ENCODE measurements at places on chromosomes 11 and 22.

DNA sequence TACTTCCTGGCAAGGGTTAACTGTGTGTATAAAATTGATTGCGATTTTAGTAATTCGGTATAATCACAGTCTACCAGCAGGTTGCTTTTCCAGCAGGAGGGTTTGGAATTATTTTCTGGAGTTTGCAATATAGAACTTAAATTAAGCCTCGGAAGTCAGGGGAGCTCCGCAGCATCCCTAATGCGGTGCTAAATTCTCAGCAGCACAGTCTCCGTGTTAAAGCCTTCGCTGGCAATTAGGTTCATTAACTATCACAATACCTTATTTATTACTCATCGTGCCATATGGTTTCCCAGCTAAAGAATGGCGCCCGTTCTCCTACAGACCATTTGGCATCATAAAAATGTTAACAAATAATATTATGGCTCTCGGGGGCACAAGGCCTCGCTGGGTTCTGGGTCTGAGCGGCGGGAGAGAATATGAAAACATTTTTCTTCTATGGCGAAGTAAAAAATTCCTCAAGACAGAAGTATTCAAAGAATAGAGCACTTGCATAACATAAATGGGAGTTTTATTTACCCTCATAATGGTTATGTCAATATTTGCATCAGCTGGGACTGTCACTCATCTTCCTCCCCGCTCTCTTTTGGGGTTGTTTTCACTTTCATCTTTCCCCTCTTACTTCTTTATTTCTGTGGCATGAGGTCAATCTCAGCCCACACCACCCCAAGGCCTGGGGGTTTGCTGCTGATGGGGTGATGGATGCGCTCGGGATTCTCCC is 28.1 kb upstream of the ZBTB16 start:
- DNase-seq = no peak

GRCh38 chr11:76764941-76765665 is 18.1 kb upstream of the TSKU start:
- no peak for DNase-seq

DNA sequence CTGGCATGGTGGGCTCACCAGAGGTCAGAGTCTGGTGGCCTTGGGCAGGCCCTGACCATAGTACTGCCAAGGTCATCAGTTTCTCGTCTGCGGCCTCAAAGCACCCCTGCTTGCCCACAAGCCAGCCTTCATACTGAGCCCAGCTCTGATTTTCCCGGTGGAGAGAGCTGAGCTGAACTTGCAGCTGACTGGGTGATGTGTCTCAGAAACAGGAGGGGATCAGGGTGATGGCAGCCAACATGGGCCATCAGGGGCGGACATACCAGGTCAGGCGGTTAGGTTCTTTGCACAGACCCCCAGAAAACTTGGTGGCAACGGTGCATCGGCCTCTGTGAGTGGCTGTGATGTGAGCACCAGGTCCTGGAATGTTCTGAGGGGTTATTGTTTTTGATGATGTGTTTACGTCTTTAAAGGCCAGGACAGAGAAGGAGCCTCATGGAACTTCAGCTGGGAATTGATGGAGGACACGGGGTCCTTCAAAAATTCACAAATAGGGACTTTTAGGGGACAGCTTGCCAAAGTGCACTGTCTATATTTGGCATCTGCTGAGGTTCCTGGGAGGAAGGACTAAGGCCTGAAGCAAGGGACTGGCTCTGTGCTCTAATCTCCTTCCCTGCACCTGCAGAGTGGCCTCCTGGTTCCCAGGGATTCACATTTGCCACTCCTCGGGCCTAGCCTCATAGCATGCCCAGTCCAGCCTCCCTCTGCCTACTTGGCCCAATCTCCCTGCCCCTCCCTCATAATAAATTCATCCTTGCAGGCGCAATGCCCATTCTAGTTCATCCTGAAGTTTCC is 131.2 kb downstream of the OSBP2 start:
- no peak for DNase-seq

GRCh38 chr11:113240389-113240788 is 74.0 kb upstream of the TTC12 start:
- no peak for DNase-seq

- no peak for DNase-seq
Measured at GRCh38 chr22:22897091-22897490, 9.5 kb downstream of the IGLL5 start.

GRCh38 chr11:120909676-120910416 is 114.1 kb upstream of the TBCEL start:
- DNase-seq = no peak

DNA sequence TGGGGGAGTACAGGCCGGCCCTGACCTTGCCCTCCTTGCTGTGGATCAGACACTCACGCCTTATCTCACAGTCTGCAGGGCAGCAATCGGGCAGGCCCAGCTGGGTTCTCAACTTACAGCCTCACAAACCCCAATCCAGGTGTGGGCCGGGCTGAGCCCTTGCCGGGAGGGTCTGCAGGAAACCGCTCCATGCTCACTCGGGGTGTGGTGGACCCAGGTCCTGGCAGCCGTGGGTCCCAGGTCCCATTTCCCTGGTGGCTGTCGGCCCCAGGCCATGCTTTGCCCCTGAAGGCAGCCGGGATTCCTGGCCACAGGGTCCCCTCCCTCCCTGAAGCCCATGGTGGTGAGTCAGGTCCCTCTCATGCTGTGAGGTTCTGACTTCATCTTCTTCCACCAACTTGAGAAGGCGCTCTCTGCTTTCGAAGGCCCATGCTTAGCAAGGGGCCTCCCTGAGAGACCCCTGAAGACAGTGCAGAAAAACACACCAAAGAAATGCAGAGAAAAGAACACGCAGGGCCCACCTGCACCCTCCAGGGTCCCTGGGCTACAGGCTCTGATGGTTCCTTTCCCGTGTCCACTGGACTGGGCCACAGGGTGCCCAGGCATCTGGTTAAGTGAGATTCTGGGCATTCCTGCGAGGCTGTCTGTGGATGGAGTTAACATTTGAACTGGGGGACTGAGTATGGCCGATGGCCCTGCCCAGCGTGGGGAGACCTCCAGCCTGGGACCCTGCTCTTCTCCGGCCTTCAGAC is 588.2 kb downstream of the BRD1 start:
- DNase-seq = no peak

DNA sequence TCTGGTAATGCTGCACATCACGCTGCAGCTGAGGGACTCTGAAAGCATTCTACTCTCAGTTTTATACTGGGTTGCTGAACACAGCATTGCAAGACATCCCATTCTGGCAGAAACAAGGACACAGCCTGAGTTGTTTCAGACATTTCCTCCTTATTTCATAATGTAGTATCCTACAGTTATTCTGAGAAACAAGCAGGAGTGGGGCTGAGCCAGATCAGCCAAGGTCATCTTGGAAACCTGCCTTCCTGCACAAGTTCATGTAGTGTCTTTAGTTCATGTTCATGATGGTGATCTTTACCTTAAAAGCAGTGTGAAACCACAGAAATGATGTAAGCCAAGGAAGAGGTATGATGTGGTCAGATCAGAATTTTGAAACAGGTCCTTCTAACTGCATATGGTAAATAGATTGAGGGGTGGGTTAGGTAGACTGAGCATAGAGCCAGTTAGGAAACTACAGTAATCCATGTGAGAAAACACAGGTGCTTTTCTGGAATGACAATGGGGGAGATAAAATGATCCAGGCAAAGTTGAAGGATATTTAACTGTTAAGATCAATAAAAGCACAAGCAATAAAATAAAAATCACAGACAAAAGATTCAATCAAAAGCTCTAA is 1686.8 kb downstream of the LRRC4C start:
- DNase-seq = no peak

DNA sequence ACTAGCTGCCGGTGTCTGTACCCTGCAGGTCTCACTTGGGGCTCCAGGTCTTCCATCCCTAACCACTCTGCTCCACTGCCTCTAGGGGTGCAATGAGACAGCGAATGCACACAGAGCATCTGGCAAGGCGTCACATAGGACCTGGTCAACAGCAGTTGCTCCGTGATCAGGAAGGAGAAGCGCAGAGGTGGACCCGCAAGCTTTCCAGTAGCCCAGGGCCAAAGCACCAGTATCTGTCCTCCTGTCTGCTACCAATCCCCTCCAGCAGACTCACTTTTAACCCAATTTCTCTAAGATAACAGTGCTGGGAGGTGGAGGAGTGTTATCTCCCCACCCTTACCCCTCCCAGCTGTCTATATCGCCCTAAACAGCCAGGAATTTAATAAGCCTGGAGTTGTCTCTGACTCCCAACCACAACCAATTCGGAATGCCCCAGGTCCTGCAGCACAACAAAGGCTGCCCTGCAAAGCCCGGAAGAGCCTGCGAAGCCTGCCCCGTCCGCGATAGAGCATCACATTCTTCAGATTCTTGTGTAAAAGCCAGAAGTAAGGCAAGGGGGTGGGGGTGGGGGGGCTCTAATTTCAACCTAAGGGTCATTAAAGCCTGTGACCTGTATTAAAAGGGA is 19.3 kb downstream of the MYH9 start:
- DNase-seq = no peak

DNA sequence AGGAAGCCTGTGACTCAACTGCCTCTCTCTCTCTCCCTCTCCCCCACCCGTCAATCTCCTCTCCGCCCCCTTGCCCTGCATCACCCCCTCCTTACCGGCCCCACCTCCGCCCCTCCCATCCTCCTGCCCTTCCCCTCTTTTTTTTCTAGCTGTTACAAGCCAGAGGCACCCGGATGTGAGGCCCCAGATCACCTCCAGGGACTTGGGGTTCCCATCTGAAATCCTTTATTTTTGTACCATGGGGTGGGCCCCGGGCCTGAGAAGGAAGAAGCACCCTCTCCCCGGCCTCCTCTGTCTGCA is 10.8 kb downstream of the KCTD17 start:
- no peak for DNase-seq

GRCh38 chr22:27663812-27664211 is 137.7 kb downstream of the MN1 start:
- no peak for DNase-seq

GRCh38 chr22:48639896-48640748 is 1187.6 kb downstream of the BRD1 start:
- DNase-seq = no peak

GRCh38 chr11:7004482-7004881 is 15.7 kb downstream of the ZNF214 start:
- no peak for DNase-seq

- DNase-seq = no peak
Measured at GRCh38 chr22:31962387-31963125, 18.2 kb downstream of the YWHAH start.

DNA sequence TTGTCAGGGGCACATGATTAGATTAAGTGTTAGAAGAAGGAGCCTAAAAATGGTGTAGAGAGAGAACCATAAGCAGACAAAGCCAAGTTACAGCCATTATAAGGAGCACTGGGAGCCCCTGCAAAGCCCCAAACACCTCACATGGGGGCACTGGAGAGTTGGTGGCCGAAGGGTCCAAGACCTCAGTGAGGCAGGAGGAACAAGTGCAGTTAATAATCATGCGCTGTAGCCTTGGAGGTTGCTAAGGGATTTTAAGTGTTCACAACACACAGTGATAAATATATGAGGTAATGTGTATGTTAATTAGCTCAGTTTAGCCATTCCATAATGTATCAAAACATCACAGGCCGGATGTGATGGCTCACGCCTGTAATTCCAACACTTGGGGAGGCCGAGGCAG is 54.4 kb upstream of the JAM3 start:
- no peak for DNase-seq

GRCh38 chr11:44282620-44283019 is 27.3 kb downstream of the ALX4 start:
- no peak for DNase-seq

DNA sequence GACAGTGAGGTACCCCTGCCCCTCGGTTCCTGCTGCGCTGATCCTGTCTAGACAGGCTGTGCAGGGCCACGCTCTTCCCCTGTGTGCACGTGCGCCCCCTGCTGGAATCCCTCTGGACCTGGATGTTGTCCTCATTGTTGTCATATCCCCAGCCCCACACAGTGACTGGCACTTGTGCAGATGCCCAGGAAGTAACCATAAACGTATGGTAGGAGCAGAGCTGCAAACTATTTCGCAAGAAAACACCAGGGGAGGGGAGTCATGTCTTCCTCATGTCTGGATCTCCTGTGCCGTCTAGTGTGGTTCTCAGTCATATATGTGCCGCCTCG is 114.7 kb downstream of the CRYBB2 start:
- DNase-seq = peak; percentile 43

GRCh38 chr22:48574776-48575617 is 1252.7 kb downstream of the BRD1 start:
- peak; percentile 23 for DNase-seq

- DNase-seq = no peak
Measured at GRCh38 chr11:13318498-13319295, 41.1 kb downstream of the BMAL1 start.

DNA sequence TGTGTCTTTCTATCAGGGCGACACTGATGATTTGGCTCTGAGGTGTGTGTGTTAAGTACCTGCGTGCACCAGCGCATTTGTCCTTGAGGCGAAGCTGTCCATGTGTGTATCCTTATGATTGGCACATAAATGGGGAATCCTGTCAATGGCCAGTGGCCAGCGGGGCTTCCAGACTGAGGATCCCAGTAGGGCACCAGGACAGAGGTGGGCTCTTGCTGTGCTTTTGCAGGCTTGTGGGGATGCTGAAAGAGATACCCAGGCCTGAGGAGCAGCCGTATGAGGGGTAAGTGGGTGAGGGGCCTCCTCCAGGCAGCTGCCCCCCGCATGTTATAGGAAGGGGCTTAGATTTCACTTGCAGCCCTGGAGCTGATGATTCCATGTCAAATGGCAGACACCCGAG is 156.8 kb downstream of the ST3GAL4 start:
- no peak for DNase-seq

DNA sequence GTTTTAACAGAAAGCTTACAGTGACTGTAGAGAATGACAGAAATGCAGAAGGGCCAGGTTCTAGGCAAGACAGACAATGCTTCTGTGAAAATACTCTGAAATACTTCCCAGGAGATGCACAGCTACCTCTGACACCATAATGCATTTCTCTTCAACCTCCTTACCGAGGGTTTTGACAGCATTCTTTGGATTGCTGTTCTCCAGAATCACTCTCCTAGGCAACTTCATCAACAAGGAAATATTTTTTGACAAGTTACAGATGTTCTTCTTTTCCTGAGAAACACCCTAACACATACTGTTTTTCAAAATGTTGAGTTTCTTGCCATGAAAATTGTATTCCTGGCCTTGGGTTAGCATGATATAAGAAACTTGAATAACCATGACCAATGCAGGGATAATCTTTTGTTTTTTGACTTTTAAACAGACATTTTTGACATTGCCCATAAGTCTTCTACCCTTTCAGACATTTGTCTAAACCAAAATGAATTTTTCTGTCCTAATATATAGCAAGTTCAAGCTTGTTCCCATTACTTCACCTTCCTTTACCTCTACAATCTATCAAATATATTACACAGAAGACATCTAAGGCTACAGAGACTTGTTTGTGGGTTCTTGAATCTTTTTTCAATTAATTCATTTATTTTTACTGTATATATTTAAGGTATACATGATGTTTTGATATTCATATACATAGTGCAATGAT is 108.1 kb downstream of the CCDC34 start:
- no peak for DNase-seq

- no peak for DNase-seq
Measured at GRCh38 chr22:50730941-50731661, 6.9 kb upstream of the ACR start.

- DNase-seq = no peak
Measured at GRCh38 chr11:134957540-134958335, 545.7 kb upstream of the B3GAT1 start.

- no peak for DNase-seq
Measured at GRCh38 chr11:71548716-71549151, 514 bp downstream of the KRTAP5-9 start.

- DNase-seq = no peak
Measured at GRCh38 chr11:32781721-32782120, 12.7 kb downstream of the CCDC73 start.

All from stimulated activated CD8-positive, alpha-beta memory T cell treated with anti-CD3 and anti-CD28 coated beads, Interleukin-2, amount 100 ng/mL, for 48 hours (primary cell).